ENCODE measurements at places on chromosomes 5 and 9. TPM values are rescaled to one million over a fixed set of nuclear protein-coding genes. Genes with fewer than 3 reads are reported as not detected.
A peak's percentile ranks its signal among the peaks of the same experiment; 100 is the strongest.

- no peaks in the 10 kb centered on the region for H3K27me3 ChIP-seq
- peak within 1 kb of the TSS; percentile 74 for H3K27ac ChIP-seq
- DNase-seq, result peak; percentile 94
- no peaks in the 10 kb centered on the region for H3K36me3 ChIP-seq
These were observed at the start of gene DENND1A for GRCh38 chr9:123929870-123930831. Gene DENND1A (minus strand): TSS chr9:123930126. CDS start chr9:123929905, 221 bp downstream.

DNA sequence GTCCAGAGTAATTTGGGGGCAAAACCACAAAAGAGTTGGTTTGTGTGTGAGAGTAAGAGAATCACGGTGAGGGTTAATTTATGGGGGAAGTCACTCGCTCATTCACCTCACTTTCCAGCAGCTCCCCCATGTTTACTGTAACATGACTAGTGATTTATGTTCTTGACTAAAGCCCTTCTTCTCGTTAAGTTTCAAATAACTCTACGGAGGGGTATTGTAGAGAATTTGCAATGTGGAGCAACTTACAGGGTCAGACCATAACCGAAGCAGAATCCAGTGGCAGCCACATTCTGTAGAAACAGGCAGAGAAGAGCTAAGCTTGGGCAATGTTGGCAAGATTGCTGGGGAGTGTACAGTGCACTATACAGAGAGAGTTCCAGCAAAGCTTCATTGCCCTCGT lies 760.6 kb downstream of the IRX1 start:
- H3K36me3 ChIP-seq, result no peaks in the 10 kb centered on the region
- H3K27ac ChIP-seq, result no peak overlapping the region
- no peaks in the 10 kb centered on the region for H3K27me3 ChIP-seq
- H3K4me1 ChIP-seq, result no peaks in the 10 kb centered on the region
- H3K4me3 ChIP-seq, result no peak overlapping the region

DNA sequence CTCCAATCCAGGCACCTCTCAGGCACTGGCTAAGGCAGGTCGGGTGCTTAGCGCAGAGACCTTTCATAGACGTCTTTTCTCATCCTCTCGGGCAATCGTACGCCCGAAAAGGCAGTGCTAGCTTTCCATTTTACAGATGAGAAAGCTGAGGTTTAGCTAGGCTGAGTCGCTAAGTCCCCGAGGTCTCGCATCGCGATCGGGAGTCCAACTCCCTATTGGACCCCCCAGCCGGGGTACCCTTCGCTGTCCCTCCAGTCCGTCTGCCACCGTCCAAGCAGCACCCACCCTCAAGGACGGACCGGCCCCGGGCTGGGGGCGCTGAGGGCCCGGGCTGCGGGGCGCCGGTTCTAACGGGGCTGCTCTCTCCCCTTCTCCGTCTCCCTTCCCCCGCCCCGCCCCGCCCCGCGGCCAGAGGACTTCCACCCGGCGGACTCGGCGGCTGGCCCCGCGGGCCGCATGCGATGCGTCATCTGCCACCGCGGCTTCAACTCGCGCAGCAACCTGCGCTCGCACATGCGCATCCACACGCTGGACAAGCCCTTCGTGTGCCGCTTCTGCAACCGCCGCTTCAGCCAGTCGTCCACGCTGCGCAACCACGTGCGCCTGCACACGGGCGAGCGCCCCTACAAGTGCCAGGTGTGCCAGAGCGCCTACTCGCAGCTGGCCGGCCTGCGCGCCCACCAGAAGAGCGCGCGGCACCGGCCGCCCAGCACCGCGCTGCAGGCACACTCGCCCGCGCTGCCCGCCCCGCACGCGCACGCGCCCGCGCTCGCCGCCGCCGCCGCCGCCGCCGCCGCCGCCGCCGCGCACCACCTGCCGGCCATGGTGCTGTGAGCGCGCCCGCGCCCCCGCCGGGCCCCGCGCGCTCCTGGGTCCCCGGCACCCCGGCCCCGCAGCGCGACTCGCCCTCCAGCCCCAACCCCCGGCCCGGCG lies 12.5 kb upstream of the EXOSC2 start:
- peak; percentile 93 for DNase-seq
- H3K27ac ChIP-seq, result peak overlapping the region; percentile 47
- H3K36me3 ChIP-seq, result no peaks in the 10 kb centered on the region
- no peaks in the 10 kb centered on the region for H3K27me3 ChIP-seq
- H3K4me3 ChIP-seq, result peak overlapping the region; percentile 56

GRCh38 chr5:59354811-59355210 lies 538.7 kb downstream of the PDE4D start:
- H3K4me3 ChIP-seq, result no peak overlapping the region
- DNase-seq, result no peak
- no peaks in the 10 kb centered on the region for H3K36me3 ChIP-seq
- H3K4me1 ChIP-seq, result peaks cover 65% of the 10 kb centered on the region

- DNase-seq, result peak; percentile 94
- peak overlapping the region; percentile 46 for H3K27ac ChIP-seq
- no peaks in the 10 kb centered on the region for H3K27me3 ChIP-seq
- H3K4me1 ChIP-seq, result peaks cover 41% of the 10 kb centered on the region
These were observed 79.6 kb downstream of the ADAMTS2 start for GRCh38 chr5:179265514-179266290.

- no peaks in the 10 kb centered on the region for H3K4me1 ChIP-seq
- peaks cover 4% of the 10 kb centered on the region for H3K36me3 ChIP-seq
- H3K27me3 ChIP-seq, result no peaks in the 10 kb centered on the region
- H3K4me3 ChIP-seq, result no peak overlapping the region
- H3K27ac ChIP-seq, result no peak overlapping the region
These were observed 15.2 kb upstream of the ZCCHC9 start for GRCh38 chr5:81286059-81286617.

GRCh38 chr5:135880801-135881200 lies 14.8 kb downstream of the IL9 start:
- DNase-seq, result no peak
- H3K27ac ChIP-seq, result no peak overlapping the region
- no peak overlapping the region for H3K4me3 ChIP-seq
- peaks cover 15% of the 10 kb centered on the region for H3K27me3 ChIP-seq

- no peak overlapping the region for H3K27ac ChIP-seq
- H3K36me3 ChIP-seq, result no peaks in the 10 kb centered on the region
- no peaks in the 10 kb centered on the region for H3K27me3 ChIP-seq
- no peak for DNase-seq
These were observed 119.5 kb upstream of the MTAP start for GRCh38 chr9:21682981-21683380.

GRCh38 chr5:14221732-14222131 lies 78.6 kb downstream of the TRIO start:
- H3K4me1 ChIP-seq, result peaks cover 68% of the 10 kb centered on the region
- H3K4me3 ChIP-seq, result no peak overlapping the region
- H3K27ac ChIP-seq, result no peak overlapping the region
- H3K27me3 ChIP-seq, result no peaks in the 10 kb centered on the region
- no peak for DNase-seq

GRCh38 chr9:112796485-112796884 lies 45.9 kb downstream of the SNX30 start:
- no peak overlapping the region for H3K4me3 ChIP-seq
- DNase-seq, result no peak
- H3K27ac ChIP-seq, result no peak overlapping the region
- no peaks in the 10 kb centered on the region for H3K27me3 ChIP-seq
- H3K36me3 ChIP-seq, result no peaks in the 10 kb centered on the region

- no peak overlapping the region for H3K4me3 ChIP-seq
- no peaks in the 10 kb centered on the region for H3K4me1 ChIP-seq
These were observed 19.2 kb upstream of the TOR1B start for GRCh38 chr9:129783516-129784361.

The BNC2 gene
- 60.7 TPM for total RNA-seq

The RGS7BP gene
- total RNA-seq, result 49.2 TPM

The SLC6A7 gene
- 29.3 TPM for total RNA-seq

The PPP3R2 gene
- total RNA-seq, result not detected

The CMYA5 gene
- 12.8 TPM for total RNA-seq

The BRD9 gene
- 45.8 TPM for total RNA-seq

The PTGES2 gene
- 79.9 TPM for total RNA-seq

The GHR gene
- total RNA-seq, result 10.1 TPM

The CDH10 gene
- not detected for total RNA-seq

The CACFD1 gene
- 11.7 TPM for total RNA-seq

The PCDHB4 gene
- 0.45 TPM for total RNA-seq

The ZNF883 gene
- not detected for total RNA-seq

The VPS13A gene
- 60.4 TPM for total RNA-seq
